ENCODE measurements at places on chromosomes 2 and 18.

DNA sequence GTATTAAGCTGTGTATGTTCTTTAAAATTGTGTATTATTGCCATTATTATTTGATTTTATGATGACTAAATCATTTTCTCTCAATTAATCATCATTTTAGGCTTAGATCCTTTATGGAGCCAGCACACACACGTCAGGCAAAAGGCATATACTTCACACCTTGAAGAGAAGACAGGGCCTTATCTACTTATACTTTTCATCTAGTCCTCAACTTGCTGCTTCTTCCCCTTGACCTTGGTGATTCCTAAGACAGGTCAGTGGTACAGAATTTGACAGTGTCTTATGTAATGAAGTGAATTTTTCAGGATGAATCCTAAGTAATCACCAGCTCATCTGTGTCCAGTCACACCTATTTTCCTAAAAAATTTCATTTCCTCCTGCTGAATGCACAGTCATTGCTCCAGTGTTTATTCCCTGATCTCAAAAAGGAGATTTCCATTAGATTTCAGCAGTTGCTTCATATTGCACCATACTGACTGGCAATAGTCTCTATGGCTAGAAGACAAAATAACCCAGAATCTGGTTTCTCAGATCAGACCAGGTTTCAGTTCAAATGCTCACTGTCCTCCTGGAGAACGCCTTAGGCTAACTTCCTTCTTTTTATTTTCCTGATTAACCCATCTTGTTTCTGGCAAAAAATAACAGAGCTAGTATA, 235.7 kb downstream of the PTH2R start:
- no peak for DNase-seq

DNA sequence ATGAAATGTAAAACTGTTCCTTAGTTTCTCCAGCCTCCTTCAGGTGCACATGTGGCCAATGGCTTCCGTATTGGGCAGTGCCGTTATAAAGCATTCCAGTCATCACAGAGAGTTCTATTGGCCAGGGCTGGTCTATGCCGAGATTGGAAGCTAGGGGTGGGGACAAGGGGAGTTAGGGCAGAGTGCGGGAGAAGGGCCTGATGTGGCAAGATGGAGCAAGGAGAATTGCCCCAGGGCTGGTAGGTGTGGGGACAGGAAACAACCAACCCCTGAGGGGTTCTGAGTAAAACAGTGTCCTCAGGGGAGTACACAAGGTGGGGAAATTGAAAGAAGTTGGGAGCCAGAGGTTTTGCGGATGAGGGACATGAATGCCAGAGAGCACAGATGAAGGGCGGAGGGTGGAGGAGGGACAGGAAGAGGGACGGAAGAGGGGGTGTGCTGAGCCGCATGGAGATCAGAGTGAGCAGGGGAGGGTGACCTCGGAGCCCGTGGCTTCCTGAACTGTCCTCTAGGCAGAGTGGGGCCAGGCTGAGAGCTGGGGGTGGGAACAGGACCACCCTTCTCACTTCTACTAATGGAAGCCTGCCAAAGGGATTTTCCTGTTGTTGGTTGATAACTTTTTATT, 9.1 kb upstream of the ATP6V1C2 start:
- no peak for DNase-seq

GRCh38 chr18:28086670-28087552, 90.0 kb downstream of the CDH2 start:
- peak; percentile 11 for DNase-seq

- no peak for DNase-seq
Measured at GRCh38 chr2:46416739-46417403, 62.5 kb upstream of the TMEM247 start.

DNA sequence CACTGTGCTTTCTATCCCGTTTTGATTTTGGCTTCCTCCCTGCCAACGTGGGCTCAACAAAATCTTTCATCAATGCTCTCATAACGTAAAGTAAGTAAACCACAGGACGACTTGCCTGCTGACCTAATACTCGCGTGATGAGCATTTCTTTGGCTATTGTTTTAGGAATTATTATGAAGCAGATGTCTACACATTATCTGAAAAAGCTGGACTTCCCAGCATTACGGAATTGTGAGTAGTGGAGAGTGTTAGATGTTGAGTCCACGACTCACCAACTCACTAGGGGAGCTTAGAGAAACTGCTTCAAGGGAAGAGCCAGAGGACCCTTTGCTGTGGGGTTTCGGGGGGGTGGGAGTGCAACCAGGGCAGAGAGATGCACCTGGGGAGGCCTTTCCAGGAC, 21.9 kb downstream of the HJURP start:
- DNase-seq, result no peak

GRCh38 chr2:54673501-54673998, 49.9 kb upstream of the EML6 start:
- DNase-seq, result no peak

GRCh38 chr2:129253461-129253812, 726.0 kb upstream of the RAB6C start:
- DNase-seq, result peak; percentile 18

DNA sequence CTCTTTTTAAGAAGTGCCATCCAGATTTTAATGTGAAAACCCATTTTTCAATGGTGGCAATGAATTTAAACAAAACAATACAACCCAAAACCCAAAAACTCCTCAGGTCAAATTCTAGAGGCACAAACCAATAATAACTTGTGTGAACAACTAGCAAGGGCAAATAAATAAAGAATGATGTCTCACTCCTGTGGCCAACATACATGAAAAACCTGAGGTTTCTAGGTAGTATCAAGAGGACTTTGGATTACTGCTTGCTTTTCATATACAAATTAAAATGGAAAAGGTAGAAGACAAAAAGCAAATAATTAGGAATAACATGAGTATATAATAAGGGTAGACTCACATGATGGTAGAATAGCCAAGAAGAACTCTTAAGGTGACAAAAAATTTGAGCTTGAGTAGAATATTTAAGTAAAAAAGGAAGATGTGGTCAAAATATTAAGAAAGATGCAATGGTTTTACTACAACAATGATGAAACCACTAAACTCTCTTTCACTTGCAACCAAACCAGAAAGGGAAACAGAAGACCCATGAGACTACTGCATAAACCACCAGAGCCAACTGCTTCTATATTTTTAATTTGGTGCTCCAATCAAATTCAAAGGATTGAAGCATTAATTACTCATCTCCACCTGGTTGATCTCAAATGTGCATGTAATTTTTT, 53.5 kb downstream of the DARS1 start:
- no peak for DNase-seq

- no peak for DNase-seq
Measured at GRCh38 chr2:18336975-18337374, 223.5 kb downstream of the RDH14 start.

DNA sequence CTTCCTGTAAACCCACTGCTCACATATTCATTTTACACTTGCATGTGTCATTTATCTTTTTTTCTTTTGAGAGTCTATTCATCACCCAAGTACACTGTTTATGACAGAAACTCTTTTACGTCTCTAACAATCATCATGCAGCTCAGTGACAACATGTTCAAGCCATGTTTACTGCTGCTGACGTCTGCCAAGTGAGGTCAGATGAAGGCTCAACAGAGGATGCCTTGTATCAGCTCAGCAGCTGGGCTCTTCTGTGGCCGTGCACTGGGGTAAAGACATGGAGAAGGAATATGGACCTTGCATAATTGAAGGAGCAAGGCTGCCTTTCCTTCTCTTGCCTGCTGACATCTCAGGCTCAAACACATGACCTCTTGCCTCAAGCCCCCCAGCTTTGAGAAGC, 99.6 kb downstream of the ADD2 start:
- DNase-seq, result no peak

DNA sequence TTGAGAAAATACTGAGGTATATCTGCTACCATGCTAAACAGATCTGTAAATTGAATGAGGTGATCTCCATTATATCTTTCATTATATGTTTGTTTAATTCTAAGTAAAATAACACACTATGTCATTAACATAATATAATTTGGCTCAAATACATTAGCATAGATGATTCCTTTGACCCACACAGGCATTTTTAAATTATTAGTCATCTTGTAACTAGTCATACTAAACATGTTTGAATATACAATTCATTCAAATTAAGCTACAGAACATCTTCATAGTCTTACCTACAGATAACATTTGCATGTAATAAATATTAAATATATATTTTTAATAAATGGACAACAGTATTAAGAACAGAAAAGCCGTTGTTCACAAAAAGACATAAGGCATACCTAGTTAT, 52.7 kb upstream of the KYNU start:
- DNase-seq, result no peak

- peak; percentile 22 for DNase-seq
Measured at GRCh38 chr18:49017813-49018553, 67.2 kb upstream of the SMAD7 start.

DNA sequence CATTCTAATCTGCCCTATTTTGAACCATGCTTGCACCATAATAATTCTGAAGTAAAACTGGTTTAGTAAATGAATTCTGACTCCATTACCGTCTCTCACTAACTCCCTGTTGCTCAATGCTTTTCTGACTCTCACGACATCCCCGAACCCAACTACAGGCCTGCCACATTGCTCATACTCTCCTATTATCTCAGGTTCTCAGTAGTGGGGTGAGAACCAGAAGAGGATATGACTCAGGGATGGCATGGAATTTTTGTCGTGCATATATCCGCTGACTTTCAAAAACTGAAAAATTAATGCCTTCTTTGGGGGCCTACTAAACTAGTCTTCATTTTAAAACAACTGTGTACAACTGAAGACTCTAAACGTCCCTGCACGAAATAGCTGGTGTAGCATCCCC, 34.3 kb downstream of the NETO1 start:
- no peak for DNase-seq

GRCh38 chr18:64287926-64288325, 139.0 kb upstream of the LINC00305 start:
- DNase-seq, result no peak

GRCh38 chr2:85173909-85174308, 40.7 kb downstream of the TCF7L1 start:
- no peak for DNase-seq

GRCh38 chr2:149290662-149291061, 39.7 kb upstream of the LYPD6 start:
- DNase-seq, result no peak

GRCh38 chr2:156918410-156918809, 339.1 kb upstream of the GALNT5 start:
- no peak for DNase-seq

- DNase-seq, result no peak
Measured at GRCh38 chr2:8254791-8255447, 426.9 kb upstream of the ID2 start.

GRCh38 chr2:240893363-240893844, 2.6 kb downstream of the MAB21L4 start:
- no peak for DNase-seq

GRCh38 chr2:40445467-40445866, 6.4 kb downstream of the SLC8A1 start:
- DNase-seq, result no peak

DNA sequence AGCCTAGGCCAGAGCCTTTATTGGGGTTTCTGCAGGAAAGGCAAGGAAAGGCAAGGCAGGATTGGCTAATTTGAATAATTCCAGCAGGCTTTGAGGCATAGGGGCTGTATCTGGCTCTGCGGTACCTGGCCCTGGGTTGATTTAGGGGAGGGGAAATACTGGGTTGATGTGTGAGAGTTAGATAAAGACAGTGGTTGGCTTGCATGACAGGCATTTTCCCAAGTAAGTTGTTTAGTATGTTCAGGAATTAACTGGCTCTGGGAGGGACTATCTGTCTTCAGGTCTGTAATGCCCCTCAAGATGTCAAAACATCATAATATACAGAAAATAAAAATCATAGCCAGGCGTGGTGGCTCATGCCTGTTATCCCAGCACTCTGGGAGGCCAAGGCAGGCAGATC, 98.7 kb downstream of the UBR3 start:
- DNase-seq, result no peak

GRCh38 chr2:48940606-48941005, 185.1 kb upstream of the LHCGR start:
- DNase-seq, result peak; percentile 30

- DNase-seq, result no peak
Measured at GRCh38 chr2:199197448-199197847, 260.3 kb downstream of the SATB2 start.

- DNase-seq, result no peak
Measured at GRCh38 chr2:110852051-110852450, 119.7 kb downstream of the ACOXL start.

DNA sequence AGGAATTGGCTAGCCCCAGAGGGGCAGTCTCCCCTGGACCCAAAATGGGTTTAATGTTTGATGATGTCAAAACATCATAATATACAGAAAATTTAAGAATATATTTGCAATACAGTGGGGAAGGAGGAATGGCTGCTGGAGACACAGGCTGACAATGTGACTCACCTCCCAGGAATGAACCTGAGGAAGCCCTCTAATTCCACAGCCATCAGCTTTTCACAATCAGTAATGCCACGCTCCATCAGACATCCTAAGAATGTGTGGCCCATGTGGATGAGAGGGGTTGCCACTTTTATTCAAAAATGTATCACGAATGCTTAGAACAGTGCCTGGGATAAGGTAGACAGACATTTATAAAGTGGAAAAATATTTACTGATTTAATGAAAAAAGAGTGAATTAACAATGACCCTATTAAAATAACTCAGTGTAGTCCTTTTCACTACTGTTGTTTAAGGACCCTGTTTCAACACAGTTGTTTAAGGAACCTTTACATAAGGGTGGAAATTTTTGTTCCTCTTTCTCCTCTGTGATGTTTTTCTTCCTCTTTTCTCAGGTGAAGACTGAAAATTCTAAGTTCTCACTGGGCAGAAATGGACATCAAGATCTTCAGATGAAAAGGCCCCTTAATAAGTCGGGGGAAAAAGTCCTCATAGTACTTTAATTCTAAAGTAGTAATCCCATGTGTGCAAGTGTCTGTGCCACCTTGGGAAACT, 17.5 kb upstream of the TMEM163 start:
- no peak for DNase-seq

GRCh38 chr2:167310442-167310841, 422.2 kb downstream of the XIRP2 start:
- no peak for DNase-seq

DNA sequence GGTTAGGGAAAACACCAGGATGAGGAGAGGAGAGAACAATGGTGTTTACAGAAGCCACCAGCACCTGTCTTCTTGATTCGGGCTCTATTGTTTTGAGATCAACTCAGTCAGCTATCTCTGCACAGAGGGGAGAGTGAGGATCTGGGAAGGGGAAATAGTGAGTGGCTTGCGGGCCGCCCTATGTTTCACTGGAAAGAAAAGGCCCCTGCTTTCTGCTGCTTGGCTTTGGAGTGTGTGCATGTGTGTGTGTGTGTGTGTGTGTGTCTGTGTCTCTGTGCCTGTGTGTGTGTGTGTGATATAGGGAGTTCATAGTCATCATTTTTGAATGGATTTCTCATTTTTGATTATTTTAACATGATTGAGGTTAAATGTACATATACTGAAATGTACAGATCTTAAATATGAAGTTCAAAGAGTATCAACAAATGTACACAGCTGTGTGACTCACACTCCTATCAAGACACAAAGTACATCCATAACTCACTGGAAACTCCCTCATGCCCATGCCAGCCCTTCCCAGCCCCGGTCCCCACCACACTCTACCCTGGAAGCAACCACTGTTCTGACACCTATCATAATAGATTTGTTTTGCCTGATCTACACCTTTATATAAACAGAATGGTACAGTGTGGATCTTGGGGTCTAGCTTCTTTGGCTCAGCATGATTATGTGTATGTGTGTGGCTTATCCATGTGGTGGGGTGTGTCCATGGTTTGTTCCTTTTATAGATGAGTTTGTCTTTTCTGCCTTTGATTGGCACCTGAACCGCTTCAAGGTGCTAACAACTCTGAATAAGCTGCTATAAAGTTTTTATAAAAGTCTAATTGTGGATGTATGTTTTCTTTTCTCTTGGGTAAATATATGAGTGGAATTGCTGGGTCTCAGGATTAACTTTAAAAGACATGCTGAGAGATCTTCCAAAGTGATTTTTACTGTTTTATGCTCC, 258.3 kb downstream of the SETBP1 start:
- DNase-seq, result peak; percentile 21

Measured in SK-N-SH (cell line).